ENCODE measurements at places on chromosomes 5 and 9.

- no peak for DNase-seq
Observed at GRCh38 chr5:89728750-89729149, 680.8 kb downstream of the CETN3 start.

DNA sequence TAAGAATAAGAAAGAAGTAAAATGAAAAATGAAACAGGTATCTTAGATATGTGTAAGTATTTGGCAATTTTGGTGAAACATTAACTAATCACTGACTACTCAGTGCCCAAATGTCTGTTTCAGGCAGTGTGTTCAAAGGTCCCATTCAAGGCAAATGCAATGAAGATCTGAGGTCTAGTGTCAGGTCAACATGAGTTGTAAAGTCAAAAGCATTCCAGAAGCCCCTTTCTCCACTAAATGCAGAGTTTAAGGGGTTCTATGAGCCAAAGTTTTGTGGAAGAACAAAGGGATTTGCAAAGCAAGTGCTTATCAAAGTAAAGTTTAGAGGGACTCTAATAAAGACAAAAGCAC, 71.0 kb upstream of the GPBP1 start:
- DNase-seq = no peak

GRCh38 chr9:124506931-124507879, at the start of gene NR5A1:
Gene NR5A1 (minus strand): TSS chr9:124507399. CDS start chr9:124503395, 4,004 bp downstream.
- DNase-seq = no peak

- peak; percentile 63 for DNase-seq
Observed at GRCh38 chr5:53480416-53481158, at the start of gene FST. Gene FST (plus strand): TSS chr5:53480629. CDS start chr5:53480792, 163 bp downstream.

DNA sequence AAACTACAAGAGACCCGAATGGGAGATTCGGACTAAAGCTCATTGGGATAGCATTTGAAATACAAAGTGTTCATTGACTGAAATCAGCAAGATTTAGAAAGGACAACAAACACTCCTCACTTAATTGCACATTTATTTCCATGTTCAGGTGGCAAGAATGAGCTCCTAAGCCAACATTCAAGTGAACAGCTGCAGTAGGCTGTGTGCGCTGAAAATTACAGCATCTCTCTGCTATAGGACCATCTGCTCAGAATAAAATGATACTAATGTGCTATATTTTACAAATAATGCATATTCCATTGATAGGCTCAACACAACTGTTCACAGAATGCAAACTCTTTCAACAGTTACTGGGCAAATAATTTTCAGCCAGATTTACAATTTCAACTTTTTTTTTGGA, 61.8 kb downstream of the ELAVL2 start:
- DNase-seq = no peak

DNA sequence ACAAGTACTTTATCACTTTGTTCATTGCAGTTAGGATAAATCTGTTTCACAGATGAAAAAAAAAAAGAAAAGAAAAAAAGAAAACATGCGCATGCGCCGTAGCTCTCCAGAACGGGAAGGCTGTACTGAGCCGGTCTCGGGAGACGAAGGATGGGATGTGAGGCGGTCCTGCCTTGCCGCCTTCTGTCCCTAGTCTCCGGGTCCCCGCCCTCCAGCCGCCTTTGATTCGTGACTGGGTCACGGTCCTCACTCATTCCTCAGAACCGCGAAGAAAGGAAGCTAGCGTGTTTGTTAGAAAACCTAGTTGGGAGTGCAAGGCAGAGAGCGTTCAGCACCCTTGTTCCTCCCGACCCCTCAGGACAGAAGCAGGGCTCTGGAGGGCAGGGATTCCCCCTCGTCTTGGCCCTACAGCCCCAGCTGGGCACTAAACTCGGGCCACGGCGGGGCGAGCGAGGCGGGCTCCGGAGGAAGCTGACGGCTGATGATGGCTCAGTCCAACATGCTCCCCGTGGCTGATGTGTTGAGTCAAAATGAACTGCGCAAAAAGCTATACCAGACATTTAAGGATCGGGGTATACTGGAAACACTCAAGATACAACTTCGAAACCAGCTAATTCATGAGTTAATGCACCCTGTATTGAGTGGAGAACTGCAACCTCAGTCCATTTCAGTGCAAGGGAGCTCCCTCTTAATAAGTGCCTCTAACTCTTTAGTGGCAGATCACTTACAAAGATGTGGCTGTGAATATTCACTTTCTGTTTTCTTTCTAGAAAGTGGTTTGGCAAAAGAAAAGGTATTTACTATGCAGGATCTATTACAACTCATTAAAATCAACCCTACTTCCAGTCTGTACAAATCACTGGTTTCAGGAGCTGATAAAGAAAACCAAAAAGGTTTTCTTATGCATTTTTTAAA, 40.0 kb downstream of the CPLANE1 start:
- DNase-seq = no peak

DNA sequence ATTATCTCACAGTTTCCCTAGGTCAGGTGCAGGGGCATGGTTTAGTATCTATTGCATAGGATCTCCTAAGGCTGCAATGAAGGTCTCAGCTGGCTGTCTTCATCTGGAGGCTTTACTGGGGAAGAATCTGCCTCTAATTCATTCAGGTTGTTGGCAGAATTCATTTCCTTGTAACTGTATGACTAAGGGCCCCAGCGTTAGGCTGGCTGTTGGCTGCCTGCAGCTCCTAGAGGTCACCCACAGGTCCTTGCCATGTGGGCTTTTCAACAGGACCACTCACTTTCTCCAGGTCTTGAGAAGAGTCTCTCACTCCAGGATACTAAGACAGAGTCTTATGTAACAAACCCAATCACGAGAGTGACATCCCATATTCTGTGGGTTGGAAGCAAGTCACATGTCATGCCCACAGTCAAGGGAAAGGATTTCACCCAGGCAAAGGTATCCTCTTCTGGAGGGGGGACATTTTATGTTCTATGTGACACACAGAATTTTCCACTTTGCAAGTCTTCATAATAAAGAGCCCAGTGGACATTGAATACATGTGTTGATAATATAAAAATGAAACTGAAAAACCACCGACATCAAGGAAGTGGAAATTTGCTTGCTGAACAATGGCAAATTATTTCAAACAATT, 38.2 kb downstream of the HMHB1 start:
- no peak for DNase-seq

DNA sequence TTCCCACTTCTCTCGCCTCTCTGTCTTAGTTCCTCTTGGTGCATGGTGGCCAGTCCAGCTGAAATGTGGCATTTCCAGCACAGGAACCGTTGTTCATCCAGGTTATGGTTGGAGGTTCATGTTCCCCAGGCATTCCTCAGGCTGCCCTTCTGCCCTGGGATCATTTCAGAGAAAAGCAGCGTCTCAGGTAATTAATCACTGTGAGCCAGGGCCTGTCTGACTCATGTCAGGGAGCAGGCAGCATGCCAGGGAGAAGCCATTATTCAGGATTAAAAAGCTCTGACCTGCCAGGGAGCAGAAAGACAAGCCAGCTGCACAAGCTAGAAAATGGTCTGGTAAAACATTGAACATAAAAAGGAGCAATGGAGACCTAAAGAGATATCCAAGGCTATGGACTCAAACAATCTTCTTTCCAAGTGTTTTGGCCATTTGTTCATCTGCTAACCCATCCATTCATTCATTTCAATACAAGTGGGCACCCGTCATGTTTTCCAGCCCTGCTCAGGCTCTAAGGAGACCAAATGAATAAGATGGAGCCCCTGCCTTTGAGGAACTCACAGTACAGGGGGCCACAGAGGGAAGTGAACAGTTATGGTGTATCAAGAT, 241.4 kb downstream of the DRD1 start:
- DNase-seq = no peak

DNA sequence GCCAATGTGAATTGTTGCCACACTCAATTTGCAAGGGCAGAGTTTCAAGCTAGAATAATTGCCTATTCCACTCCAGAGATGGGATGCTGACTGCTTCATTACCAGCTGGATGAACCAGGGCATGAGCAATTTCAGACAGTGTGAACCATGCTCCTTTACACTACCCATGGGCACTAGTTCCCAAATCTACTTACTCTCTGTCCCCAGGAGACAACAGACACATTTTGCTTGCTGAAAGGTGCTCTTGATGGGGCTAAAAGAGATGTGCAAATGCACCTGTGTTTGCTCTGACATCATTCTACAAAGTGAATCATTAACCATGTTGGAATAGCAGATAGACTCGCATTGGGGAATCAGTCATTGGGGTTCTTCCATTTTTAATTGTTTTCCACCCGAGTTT, 522.3 kb upstream of the NUDT12 start:
- DNase-seq = no peak

GRCh38 chr5:109083937-109084336, 325.8 kb downstream of the PJA2 start:
- no peak for DNase-seq

- DNase-seq = no peak
Observed at GRCh38 chr9:101397746-101398067, 711 bp downstream of the MRPL50 start.

GRCh38 chr9:74498621-74499095, 1.5 kb downstream of the RORB start:
- DNase-seq = no peak

DNA sequence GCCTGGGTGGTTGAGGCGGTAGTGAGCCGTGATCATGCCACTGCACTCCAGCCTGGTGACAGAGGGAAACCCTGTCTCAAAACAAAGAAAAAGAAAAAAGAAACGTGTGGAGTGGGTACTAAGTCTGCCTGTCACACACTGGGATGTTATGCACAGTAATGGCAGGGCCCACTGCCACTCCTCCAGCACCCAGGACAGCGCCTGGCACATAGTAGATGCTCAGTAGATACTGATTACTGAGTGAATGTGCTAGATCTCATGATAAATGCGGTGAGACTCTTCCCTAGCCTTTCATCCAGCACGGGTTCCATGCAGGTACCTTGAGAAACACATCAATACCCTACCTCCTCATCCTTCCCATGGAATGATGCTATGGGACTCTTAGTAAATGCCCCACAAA, 87.4 kb upstream of the HSPA9 start:
- peak; percentile 36 for DNase-seq

DNA sequence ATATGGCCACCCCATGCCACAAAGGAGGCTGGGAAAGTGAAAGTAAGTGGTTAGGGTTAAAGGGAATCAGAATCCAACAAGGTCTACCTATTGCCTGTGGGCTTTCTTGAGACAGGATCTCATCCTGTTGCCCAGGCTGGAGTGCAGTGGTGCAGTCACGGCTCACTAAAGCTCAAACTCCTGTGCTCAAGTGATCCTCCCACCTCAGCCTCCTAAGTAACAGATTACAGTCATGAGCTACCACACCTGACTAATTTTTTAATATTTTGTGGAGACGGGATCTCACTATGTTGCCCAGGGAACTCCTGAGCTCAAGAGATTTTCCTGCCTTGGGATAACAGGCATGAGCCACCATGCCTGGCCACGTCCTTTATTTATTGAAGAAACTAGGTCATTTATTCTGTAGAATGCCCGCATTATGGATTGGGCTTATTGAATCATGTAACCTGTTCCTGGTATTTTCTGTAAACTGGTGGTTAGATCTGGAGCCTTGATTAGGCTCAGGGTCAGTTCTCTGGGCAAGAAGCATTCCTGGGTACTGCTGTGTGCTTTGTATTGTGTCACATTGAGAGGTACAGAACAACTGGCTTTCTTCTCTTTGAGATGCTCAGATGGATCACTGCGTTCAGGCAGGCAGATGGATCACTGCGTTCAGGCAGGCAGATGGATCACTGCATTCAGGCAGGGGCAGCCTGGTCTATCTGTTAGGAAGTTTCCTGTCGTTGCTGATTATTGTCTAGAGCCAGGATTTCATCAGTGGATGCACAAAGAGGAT, 41.6 kb downstream of the ERGIC1 start:
- DNase-seq = no peak

DNA sequence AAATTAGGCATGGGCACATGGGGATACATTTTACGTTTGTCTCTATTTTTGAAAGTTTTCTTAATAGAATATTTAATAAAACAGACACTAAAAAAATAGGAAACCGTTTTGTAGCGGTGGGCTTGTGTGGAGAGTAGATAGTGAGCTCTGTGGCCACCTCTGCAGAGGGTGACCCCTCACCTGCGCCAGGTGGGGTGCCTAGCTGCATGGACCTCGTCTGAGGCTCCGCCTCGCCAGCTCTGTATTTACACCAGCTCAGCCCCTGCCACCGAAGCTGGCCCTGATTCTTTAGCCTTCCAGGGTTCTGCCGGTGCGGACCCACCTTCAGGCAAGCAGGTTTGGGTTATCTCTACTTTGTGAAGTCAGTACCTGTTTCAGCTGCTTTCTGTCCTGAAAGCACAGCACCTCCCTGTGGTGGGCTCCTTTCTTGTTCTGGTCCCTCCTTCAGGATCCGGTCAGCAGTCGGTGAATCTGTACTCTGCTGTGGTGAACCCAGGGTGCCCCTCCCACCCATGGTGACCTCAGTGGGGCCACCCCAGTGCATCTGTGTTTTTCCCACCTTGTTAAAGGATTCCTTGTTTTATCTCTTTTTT, 105.2 kb upstream of the CACNA1B start:
- DNase-seq = no peak

DNA sequence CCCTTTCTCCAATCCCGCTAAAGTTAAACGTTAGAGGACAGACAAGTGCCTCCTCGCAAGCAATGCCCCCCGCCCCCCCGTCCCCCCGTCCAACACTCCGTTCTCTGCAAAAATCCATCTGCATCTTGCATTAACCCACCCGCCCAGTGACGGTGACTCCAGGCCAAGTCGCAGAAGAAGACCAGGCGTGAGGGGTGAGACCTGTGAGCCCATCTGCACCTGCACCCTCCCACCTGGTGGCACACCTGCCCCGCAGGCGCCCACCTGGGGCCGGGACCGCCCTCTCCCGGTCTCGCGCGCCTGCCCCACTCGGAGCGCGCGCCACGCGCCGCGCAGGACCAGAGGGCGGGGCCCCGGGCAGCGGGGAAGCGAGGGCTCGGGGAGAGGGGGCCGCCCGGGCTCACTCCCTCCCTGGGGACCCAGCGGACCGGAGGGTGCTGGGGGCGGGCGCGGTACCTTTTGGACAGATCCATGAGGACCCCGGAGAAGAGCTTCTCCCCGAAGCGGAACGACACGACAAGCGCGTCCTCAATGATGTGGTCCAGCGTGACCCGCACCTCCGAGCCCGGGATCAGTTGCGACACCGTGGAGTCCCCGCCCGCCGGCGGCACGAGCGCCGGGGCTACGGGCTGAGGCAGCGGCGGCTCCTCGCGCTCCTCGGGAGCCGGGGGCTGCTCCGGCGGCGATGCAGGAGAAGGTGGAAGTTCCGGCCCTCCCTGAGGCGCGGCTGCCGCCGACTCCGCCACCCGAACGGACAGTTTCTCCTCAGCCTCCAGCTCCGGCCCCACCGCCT, 705 bp downstream of the PWWP2A start:
- DNase-seq = peak; percentile 81

All from suprapubic skin (tissue), 4 donors.